ENCODE measurements at places on chromosomes 6 and 20.

- DNase-seq: peak; percentile 34
Observed at GRCh38 chr6:1609648-1610496, at the start of gene FOXC1. Gene FOXC1 (plus strand): TSS chr6:1609915. CDS start chr6:1610446, 531 bp downstream.

DNA sequence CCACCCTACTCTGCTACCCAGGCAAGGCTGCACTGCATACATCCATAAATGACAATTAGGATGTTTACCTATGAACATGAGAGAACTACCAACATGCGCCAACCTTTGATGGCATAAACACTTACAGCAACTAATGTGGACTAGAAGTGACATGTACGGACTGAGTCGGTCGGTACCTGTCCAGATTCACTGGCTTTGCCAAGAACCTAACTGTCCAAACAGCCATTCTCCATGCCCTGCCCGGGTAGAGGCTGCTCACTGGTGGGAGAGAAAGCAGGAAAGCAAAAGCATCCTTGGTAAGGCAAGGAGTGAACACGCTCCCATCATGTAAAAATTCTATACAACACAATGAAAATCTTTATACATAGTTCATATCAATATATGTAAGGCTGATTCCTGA is 30.0 kb downstream of the SYNDIG1 start:
- DNase-seq: no peak

DNA sequence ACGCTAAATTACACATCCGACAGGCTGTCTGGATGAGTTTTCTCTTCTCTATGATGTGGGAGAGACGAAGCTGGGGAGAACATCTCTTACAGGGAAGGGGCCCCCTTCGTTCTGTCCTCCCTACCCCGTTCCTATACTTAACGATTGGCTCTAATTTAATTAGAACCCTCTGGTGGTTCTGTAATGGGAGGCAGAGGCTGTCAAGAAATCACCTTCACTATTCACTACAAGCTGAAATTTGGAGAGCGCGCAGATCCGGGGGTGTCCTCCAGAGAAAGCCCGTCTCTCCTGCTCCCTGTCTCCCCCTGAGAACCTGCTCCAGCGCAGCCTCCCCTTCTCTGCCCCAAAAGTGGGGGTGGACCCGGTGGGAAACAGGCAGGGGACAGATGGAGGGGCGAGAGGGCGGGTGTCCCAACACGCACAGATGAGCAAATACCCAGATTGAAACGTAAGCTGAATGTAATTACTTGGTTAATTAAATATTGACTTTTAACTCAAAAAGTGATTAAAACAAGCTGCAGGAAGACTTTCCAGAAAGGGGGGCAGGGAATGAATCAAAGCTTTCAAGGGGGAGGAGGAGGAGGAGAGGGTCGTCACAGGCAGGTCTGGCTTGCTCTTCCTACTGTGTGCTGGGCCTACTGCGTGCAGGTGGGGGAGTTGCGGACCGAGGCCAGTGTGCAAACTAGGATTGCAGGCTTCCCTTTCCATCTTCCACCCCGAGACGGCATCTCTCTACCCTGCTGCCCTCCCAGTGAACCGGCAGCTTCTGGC is 1.3 kb downstream of the SULF2 start:
- DNase-seq: no peak

DNA sequence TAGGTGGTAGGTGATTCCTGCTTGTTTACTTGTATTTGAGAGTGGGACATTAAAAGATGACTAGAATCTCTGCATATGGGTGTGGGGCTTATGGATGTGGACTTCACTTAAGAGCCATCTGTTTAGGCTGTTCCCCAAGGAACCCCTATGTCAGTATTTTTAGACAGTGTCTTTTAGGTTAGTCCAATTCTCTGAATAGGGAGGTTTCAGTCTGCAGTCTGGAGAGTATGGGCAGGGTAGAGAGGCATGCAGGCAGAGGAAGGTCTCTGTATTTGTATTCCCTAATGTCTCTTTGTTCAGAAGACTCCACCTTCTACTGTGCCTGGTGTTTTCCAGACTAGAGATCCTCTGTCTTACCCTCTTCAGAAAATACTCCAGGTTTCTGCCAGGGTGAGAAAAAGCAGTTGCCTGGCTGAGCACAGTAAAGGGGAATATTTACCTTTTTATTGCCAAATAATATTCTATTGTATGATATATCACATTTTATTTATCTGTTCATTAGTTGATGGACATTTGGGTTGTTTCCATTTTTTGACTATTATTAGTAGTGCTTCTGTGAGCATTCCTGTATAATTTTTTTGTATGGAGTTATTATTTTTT is 19.1 kb downstream of the SLX4IP start:
- no peak for DNase-seq

DNA sequence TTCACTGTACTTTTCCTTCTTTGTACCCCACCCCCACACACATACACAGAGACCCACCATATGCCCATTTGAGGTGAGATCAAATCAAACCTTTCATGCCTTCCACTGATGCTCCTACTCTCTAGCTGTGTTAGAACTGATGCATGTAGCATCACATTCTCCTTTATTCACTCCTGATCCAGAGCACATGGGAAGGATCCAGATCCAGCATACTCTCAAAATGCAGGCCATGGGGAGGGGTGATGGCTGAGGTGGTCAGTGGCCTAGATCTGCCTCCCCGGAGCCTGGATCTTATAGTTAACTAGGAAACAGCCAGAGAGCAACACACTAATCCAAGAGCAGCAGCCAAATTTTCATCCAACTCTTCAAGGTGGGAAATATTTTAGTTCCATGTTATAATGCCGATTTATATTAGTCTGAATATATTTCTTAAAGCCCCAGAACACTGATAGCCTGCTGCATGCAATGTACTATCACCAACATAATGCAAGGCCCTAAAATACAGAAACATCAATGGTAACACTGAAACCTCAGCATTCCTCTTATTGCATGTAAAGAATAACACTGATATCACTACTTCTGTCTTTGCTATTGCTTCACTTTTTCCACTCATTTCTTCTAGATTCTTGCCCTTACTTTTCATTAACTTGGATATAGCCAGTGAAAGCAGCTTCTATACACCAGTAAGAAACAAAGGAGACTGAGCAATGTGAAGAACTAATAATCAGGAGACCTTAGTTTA is 126.8 kb upstream of the BEND6 start:
- no peak for DNase-seq

DNA sequence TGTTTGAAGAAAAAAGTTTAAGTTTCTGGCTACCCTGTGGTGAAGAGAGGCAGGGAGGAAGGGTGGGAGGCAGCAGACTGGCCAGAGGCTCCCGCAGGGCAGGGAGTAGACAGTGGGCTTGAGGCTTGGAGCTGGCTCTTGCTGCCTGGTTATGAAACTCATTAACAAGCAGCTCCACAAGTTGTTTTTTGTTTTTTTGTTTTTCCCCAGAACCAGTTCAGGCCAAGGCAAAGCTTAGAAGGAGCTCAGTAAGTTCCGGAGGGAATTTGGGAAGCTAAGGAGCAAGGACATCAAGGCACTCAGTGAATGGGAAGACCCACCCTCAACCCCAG is 4.0 kb downstream of the DLL1 start:
- no peak for DNase-seq

GRCh38 chr6:79385333-79385732 is 150.9 kb upstream of the HMGN3 start:
- DNase-seq: no peak

DNA sequence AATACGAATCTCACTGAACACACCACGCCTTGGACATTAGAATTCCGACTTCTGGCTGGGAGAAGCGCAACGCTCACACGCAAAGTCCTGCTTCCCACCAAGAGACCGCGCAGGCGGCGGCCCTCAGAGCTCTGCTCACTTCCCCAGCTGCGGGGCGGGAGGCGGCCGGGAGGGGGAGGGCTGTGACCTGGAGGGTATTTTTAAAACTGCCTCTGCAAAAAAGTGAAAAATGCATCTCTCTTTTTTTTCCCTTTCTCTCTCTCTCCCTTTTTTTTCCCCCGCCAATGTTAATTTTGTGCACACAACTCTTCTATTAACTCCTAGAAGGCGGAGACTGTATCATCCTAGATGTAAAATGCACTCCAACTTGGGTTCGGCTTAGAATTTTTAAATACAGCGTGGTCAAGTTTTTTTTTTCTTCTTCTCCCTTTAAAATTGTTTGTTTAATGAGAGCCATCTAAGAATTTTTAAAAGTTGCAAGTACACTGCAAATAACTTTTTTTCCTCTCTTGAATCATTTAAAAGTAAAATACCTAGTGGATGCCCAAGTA is 66.4 kb downstream of the STX11 start:
- no peak for DNase-seq

DNA sequence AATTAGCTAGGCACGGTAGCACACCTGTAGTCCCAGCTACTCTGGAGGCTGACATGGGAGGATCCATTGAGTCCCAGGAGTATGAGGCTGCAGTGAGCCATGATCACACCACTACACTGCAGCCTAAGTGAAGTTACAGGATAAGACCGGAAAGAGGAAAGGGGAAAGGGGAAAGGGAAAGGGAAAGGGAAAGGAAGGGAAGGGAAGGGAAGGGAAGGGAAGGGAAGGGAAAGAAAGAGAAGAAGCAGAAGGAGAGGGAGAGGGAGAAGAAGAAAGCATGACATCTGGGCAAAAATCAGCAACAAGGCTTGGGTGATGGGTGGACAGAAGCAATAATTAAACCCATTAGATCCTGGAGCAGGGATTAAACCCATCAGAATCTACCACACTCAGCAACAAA is 101.7 kb upstream of the RAB32 start:
- no peak for DNase-seq

DNA sequence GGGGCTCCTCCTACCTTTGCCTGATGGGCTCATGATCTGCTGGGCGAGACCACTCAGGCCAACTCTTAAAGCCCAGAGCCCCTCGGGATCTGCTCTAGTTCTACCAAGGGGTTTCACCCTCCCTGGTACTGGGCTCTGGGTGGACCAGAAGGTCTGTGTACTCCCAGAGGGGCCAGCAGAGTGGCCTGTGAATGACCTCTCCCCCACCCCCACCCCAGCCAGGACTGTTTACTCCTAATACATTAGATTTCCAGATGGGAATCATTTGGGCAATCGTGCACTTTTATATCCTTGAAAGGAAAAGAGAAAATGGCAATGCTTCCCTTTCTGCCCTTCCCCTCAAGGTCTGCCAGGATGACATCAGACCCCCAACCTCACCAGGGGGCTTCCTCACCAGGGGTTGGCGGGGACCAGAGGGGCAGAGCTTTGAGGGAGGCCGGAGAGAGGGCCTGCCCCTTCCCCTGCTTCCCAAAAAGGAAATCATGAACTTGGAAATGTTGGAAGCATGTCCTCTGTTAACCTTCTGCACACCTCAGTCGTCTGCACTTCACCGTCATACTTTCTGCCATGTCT is 37.1 kb upstream of the PMEPA1 start:
- DNase-seq: no peak

GRCh38 chr6:32700391-32701040 is 34.1 kb upstream of the HLA-DQB1 start:
- DNase-seq: peak; percentile 24

DNA sequence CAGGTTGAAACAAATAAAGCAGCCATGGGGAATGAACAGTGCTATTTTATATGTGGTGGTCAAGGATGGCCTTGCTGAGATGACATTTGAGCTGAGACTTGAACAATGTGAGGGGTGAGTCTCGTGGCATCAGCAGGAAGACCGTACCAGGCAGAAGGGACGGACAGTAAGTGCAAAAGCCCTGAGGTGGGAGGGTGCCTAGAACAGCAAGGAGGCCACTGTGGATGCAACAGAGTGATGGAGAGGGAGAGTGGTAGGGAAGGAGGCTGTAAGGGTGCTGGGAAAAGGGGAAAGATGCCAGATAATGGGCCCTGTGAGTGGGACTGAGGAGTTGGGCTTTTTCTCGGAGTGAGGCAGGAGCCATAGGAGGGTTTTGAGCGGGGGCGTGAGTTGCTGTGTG is 11.5 kb downstream of the KCNB1 start:
- no peak for DNase-seq

DNA sequence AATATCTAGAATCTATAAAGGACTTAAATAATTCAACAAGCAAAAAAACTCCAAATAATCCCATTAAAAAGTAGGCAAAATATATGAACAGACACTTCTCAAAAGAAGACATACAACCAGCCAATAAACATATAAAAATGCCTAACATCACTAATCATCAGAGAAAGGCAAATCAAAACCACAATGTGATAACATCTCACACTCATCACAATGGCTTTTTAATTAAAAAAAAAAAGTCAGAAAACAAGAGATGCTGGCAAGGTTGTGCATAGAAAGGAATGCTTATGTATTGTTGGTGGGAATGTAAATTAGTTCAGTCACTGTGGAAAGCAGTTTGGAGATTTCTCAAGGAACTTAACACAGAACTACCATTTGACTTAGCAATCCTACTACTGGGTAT is 979.6 kb upstream of the MAP3K7 start:
- no peak for DNase-seq

GRCh38 chr6:63504777-63505384 is 67.4 kb upstream of the LOC128125822 start:
- DNase-seq: no peak

DNA sequence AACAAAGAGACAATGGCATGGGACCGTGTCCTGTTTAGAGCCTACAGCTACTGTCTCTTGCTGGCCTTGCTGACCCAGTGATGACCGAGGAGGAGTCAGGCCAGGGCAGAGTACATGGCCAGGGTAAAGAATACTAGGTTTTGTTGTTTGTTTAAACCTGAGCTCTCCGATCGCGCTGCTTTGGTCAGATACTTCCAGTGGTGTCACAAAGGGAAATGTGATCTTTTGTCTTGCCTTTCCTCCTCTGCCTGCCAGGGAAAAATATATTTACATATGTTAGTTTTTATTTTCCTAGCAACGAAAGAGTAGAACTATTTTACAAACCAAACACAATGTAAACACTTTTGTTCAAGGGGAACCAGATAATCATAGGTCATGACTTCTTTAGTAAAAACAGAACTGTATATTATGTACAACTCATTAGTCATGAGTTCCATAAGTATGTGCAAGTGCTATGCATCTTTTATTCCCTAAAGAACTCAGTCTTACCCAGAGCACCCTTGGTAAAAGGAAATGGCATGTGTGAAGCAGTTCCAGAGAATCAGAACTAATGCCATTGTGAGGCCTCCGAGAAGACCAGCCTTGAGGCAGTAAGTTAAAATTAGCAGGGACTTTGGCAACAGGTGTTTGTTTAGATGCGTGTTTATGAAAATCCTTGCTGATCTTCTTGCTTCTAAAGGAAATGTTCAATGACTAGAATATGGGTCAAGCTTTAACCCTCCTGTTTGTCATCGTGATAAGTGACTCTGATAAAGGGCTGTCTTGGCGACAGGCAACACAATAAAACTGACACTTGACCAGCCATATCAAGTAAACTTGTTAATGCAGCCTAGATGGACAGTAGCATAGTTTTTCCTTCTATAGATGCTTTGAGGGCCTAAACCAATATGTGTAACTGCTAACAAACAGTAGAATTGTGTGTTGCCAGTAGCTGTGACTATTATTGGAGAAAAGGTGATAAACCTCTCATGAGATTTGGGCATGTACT is 204.6 kb downstream of the NKAIN2 start:
- no peak for DNase-seq

DNA sequence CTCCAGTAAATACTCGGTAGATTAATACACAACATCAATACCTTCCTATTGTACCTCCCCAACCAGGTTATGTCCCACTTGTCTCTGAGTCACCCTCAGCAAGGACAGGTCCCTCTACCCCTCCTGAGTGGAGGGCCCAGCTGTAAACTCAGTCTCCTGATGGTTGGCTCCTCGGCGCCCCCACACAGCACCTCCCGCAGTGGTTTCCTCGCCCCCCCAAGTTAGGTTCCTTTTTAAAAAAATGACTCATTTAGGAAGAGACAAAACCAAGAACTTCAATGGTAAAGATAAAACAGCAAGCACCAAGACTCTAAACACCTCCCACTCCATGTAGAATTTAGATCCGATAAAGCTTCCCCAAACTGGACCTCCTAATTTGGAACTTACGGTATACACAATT is 83.5 kb downstream of the TRERF1 start:
- DNase-seq: no peak

- no peak for DNase-seq
Observed at GRCh38 chr6:15905488-15906419, 223.1 kb upstream of the MYLIP start.
